ENCODE measurements at places on chromosomes 7 and 10.

DNA sequence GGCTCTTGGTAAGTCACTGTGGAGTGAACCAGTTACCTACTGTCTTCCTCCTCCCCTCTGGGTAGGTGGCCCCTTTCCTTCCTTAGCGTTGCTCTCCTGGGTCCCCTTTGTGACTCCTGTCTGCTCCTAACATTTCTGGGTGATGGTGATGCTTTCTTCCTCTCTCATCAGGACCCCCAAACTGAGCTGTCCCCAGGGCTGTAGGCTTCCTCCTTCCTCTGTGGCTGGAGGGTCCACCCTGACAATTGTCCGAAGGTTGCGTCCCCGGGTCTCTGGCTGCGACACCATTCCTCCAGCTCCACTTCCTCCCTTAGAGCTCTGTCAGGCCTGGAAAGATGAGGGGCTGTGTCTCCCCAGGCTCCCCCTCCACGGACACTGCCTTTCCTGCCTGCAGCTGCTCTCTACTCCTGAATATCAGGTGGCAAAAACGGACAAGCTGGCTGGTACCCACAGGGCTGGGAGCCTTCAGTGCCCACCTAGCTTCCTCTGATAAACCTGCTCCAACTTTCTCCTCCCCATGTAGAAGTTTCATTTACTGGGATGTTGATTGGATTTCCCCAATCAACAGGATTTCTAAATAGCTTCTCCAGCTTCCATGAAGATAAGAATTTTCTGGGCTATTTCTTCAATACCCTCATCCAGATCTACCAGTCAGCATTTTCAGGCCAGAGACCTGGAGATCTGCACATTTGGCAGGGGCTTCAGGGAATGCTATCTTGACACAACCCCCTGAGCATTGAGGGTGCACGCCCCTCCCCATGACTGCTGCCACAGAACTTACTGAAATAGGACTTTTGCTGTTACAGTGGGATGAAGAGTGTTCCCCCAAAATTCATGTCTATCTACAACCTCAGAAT, 506.5 kb downstream of the TCERG1L start:
- DNase-seq, result no peak

DNA sequence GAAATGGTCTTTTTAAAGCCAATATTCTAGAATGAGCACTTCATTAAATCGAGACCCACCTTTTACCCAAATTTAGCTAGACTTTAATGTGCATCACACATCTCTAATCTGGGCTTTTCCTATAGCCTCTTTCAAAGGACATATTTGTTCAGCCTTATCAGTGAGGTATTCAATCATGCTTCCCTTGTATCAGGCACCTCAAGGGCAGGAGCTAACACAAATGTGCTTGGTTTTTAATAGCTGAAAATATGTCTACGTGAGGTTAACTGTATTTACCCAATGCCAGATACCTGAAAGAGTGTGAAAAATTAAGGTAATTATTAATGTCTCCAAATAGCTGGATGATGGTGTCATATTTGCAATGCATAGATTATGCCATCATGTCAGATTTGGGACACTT, 203.9 kb downstream of the SNX10 start:
- no peak for DNase-seq

- no peak for DNase-seq
Observed at GRCh38 chr10:103569896-103570295, 76.4 kb downstream of the NEURL1 start.

DNA sequence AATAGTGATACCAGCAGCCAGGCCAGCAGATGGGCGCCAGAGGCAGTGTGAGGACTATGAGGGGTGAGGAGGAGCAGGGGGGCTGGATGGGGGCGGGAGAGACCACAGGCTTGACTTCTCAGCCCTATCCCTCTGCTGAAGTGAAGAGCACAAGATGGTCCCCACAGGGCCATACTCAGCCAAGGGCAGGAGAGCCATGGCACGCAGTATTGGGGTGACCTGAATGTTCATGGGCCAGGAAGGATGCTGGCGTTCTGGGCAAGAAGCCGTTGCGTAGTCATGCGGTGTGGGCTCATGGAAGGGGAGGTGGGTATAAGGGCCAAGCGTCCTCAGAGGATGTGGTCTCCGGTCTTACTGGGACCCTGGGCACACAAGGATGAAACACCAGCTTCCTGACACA, 146.3 kb downstream of the PRKAG2 start:
- DNase-seq, result no peak

GRCh38 chr10:100571084-100571856, 35.5 kb downstream of the HIF1AN start:
- DNase-seq, result no peak

- no peak for DNase-seq
Observed at GRCh38 chr7:121485467-121486243, 89.5 kb upstream of the FAM3C start.

DNA sequence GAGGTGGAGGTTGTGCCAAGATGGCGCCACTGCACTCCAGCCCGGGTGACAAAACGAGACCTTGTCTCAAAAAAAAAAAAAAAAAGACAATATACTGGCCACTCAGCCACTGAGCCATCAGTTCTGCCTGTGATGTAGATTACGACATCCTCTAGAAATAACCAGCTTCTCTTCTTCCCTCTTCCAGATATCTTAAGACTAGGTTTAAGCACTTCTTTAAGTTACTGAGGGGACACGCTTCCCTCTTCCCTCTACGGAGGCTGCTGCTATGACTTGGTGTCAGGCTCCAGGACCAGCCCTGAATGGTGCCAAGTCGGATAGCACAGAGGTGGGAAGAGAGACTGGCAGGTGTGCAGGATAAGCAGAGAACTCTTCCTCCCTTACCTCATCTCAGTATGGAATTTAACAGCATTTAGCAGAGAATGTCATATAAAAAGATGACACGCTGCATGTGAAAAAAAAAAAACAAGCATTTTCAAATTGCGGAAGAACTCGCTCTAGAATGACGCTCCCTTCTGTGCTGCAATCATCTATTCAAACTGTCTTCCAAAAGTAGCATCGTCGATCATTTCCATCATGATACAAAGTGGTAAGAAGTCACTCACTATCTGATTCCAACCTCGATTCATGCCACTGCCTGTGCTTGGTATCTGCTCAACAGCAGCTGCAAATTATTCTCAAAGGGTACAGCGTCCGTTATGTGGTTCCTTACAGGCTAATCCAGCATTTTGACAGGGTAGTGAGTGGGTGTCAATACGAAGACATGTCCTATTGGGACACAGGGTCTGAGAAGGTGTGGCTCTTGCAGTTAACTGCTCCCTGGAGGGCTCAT, 13.8 kb downstream of the DAGLB start:
- DNase-seq, result no peak

GRCh38 chr7:80284855-80285254, 150.2 kb downstream of the GNAI1 start:
- no peak for DNase-seq

- DNase-seq, result peak; percentile 51
Observed at GRCh38 chr10:101839416-101840063, 4.1 kb downstream of the KCNIP2 start.

GRCh38 chr7:57496395-57496794, 46.4 kb downstream of the ZNF716 start:
- DNase-seq, result no peak

DNA sequence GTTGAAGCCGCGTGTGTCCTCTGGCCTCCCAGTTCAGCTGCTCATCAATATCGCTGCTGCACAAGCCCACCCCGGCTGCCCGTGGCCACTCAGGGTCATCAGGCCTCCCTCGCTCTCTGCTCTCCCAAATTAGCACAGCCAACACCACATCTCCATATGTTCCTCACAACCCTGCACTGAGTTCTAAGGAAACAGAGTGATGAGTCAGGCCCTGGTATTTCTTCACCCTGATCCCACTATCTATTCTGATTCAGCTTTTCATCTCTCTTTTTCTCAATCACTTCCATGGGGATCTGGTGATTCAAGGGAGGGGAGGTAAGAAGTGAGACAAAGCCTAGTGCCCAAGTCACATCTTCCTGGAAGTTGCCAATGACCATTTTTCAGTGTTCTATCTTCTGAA, 23.8 kb downstream of the CYTH3 start:
- DNase-seq, result no peak

DNA sequence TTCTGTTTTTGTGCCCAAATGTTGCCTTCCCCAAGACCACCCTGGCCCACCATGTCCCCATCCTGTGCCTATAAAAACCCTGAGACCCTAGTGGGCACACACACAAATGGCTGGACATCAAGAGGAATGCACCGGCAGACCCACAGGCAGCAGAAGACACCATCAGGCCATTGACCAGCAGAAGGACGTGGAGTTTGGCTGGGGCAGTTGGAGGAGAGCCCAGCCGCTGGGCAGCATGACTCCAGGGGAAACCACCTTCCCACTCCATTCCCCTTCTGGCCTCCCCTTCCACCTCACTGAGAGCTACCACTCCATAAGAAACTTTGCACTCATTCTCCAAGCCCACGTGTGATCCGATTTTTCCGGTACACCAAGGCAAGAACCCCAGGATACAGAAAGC, 309.2 kb downstream of the CAMK1D start:
- no peak for DNase-seq

GRCh38 chr10:61907011-61907410, 5.5 kb downstream of the ARID5B start:
- no peak for DNase-seq

DNA sequence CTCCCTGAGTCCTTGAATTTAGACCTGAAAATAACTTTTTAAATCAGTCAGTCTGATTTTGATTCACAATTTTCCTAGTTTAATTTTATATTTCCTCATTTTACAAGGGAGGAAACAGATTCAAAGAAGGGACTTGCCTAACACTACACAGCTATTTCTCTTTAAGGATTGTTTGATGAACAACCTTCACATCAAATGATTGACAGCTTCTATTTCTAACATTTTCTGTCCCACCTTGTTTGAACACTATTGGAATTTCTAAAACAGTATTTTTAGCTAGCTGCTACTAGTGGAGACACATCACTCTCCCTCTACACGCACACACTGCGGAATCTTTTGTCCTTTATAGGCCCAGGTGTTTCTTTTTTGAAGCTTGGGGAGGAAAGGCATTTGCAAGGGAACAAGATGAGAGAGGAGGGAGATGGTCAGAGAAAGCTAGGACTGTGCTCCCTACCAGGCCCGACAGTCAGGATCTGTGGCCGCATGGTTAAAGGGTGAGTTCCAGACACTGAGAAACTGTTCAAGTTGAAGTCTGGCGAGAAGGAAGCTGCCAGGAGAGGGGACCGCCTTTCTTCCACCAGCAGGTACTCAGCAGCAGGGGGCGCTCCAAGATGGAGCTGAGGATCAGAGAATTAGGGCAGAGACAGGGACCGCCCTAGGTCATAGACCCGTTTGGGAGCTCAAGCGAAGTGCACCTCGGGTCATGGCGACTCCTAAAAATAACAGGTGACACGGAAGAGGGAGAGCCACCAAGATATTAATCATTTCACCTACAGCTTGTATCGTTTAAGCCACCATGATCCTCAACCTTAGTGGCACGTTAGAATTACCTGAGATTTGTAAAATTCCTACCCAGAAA, 49.7 kb downstream of the DNAJC12 start:
- DNase-seq, result peak; percentile 37

DNA sequence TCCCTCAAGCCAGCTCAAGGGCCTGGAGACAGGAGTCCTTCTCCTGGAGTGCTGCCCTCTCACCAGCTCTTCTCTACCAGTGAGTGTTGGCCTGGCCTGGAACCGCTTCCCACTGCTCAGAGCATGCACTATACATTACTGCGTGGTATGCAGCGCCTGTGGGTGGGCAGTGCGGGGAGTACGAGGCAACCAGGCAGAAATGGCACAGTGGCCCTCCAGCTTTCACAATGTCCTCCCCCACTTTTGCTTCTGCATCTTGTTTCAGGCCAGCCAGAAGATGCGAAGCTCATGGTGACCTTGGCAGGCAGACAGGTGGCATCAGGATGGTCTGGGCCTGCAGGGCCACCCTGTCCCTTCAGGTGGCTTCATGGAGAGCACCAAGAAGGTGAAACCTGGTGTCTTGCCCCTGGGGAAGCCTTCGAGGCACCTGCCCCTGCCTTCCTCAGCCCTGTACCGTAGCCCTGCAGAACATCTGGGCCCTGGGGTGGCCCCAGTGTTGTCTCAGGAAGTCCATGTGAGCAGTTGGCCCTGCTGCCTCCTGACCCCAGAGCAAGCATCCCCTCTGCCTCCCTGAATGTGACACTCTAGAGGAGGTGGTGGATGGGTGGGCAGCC, 35.8 kb downstream of the RASGEF1A start:
- DNase-seq, result no peak

DNA sequence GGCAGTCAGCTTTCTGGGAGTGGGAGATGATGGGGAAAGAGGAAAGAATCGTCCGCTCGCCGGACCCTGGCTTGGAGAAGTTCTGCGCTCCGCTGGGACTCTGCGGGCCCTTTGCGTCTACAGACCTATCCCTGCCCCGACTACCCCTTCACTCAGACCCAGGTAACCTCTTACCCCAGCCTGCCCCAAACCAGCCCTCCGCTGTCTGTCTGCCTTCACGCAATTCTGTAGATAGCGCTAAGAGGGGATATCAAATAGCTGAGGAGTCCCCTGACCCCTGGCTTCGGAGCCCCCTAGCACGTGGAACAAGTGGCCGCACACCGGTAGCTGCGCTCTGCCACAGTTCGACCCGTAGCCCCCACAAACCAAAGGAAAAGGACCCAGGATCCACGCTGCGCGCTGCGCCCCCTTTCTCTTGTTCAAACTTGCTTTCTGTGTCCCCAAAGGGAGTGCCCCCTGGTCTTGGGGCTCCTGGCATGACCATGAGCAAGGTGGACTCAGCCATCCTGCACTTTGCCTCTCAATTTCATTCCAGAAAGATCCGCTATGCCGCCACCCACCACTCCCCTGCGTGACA, 7.0 kb downstream of the HOXA4 start:
- no peak for DNase-seq

GRCh38 chr10:127824826-127825225, 67.9 kb downstream of the CLRN3 start:
- DNase-seq, result no peak

GRCh38 chr10:7354330-7355047, 56.3 kb downstream of the SFMBT2 start:
- no peak for DNase-seq

DNA sequence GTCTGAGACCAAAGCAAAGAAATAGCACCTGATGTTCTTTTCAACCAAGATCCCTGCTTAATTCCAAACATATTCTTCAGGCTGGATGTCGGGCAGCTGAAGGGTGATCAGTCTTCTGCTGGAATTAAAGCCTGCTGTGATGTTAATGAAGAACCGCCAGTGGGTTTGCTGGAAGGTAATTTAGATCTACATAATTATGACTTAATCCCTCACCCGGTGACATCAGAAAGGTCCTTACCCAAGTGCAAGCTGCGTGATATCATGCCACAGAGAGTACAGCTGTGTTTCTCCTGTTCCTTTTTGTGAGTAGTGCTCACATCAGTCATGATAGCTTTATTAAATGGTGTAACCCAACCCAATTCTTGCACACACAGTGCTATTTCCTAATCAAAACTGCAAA, 29.1 kb upstream of the LRGUK start:
- no peak for DNase-seq

- DNase-seq, result no peak
Observed at GRCh38 chr7:5216931-5217330, 26.9 kb downstream of the WIPI2 start.

DNA sequence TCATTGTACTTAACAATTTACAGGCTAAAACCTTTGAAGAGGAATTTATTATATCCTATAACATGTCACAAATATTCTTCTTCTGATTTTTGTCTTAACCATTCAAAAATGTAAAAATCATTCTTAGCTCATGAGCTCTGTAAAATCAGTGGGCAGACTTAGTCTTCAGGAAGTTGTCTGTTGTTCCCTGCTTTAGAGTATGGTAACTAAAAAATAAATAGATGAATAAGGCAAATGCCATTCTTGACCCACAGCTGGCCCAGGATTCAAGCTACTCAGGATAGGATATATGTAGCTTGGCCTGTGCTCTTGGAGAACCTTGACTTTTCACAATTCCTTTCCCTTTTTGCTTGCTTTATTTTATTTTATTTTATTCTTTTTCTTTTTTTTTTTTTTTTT, 51.5 kb downstream of the LRRC4 start:
- DNase-seq, result no peak

GRCh38 chr7:84469034-84469433, 274.4 kb upstream of the SEMA3A start:
- no peak for DNase-seq
